Left cardiac atrium (tissue), 4 donors: ENCODE measurements at places on chromosomes 6 and 20. TPM values are rescaled to one million over a fixed set of nuclear protein-coding genes. Genes with fewer than 3 reads are reported as not detected.

The OR2H1 gene
- total RNA-seq, result not detected

The AFDN gene
- 57.1 TPM for total RNA-seq

The EBF4 gene
- 4.4 TPM for total RNA-seq

The WFDC5 gene
- total RNA-seq, result not detected

The HDGFL1 gene
- not detected for total RNA-seq
